Common myeloid progenitor, CD34-positive (primary cell): ENCODE measurements at places on chromosomes 5 and 9.
A peak's percentile ranks its signal among the peaks of the same experiment; 100 is the strongest.

DNA sequence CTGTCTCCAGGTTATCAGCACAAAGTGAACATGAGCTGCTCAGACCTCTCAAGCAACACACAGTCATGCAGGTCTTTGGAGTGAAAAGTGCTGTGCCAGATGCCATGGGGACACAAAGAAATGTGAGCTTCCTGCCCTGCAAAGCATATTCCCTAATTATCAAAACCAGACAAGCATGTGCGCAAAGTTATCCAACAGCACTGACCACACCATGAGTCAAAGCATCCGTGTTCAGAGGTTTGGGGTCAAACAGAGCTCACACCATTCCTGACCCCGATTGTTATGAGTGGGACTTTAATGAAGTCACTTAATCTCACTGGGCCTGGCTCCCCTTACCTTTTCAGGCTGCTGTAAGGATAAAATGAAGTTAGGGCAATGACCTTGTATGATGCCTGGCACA, 138.5 kb downstream of the SLIT3 start:
- DNase-seq, result no peak

GRCh38 chr5:36689225-36689624, 82.8 kb downstream of the SLC1A3 start:
- DNase-seq, result peak; percentile 90

GRCh38 chr9:106799152-106799551, 63.8 kb upstream of the ZNF462 start:
- no peak for DNase-seq

GRCh38 chr5:175867587-175868347, 3.6 kb upstream of the CPLX2 start:
- DNase-seq, result no peak

- DNase-seq, result no peak
Observed at GRCh38 chr5:81914696-81915095, 57.1 kb upstream of the ATG10 start.

DNA sequence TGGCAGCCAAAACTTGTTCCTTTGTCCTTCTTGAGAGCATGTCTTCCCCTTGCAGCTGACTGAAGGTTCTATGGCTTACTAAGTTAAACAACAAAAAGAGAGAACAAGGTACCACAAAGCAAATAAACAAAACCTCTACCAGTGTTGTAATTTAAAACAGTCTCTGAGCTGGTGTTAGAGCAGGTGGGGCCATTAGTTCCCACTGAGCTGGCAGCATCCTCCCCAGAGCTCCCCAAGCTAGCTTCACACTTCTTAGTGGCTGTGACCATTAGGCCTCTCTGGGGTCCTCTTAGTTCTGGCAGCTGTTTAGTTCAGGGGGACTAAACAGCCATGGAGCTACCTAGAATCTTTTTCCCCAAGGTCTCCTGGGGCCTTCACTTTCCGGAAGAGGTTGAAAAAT, 128.6 kb upstream of the ELL2 start:
- DNase-seq, result no peak

DNA sequence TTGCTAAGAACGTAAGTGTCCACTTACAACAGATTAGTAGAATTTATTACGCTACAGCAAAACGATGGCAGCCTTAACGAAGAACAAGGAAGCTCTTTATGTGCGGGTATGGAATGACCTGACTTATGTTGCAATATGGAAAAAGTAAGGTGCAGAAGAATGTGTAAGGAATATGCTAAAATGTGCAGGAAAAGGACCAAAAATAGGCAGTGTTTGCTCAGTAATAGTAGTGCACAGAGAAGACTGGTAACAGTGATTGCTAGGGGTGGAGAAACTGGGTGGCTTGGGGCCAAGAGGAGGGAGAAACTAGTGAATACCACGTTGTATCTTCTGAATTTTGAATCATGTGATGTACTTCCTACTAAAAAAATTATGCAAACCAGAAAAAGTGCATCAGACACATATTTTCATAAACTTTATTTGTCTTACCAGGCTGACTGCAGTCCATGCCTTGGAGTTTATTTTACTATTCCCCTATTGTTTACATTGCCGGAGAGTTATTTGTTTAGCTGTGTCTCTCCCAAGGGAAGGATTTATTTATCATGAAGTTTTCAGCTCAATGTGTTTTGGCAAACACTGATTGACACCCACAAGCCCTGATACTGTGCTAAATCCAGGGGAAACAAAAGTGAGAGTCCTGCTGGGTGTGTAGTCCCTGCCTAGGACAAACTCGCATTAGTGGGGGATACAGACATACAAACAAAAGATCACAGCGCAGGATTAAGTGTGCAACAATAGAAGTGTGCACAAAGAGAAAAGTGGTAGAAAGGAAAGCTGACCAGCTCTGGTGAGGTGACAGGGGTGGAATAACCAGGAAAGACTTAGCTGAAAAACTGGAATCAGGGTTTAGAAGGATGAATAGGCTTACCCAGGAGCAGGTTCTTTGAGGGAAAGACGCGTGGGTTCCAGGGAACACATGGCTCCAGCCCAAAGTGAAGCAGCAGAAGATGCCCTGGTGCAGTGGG, 34.0 kb upstream of the ZNF484 start:
- no peak for DNase-seq

DNA sequence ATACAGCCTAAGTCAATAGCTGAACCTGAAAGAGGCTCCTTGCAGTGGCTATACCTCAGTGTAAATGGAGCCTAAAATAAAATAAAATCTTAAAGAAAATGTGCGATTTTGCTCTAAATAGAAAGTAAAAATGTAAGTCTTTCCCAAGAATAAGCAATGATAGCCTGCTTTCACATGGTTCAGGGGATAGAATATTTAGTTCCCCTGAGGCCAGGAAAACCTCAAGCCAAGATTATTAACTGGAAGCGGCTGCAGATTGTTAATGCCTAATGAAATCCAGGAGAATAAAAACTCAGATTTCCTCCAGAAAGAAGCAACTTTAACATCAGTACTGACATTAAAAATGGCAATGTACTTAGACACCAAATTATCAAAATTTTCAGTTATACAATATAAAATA, 463.7 kb downstream of the CYLC2 start:
- no peak for DNase-seq

DNA sequence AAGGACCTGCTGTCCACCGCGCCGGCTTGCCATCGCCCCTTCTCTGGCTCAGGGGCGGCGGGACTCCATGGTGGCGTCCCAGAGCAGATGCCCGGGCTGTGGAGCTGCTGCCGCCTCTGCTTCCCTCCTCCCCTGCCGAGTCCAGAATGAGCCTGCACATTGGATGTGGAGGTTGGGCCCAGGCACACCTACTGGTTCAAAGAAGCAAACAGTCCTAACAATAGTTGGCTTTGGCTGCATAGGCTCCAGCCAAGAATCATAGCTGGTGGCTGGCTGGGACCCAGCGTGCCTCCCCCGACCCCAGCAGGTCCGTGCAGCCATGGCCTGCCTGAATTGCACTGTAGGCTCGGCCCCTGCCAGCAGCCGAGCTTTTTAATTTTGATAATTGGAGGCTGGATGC, 25.8 kb downstream of the ADAMTSL2 start:
- no peak for DNase-seq
